ENCODE measurements at places on chromosomes 5 and 9. TPM values are rescaled to one million over a fixed set of nuclear protein-coding genes. Genes with fewer than 3 reads are reported as not detected.
A peak's percentile ranks its signal among the peaks of the same experiment; 100 is the strongest.

DNA sequence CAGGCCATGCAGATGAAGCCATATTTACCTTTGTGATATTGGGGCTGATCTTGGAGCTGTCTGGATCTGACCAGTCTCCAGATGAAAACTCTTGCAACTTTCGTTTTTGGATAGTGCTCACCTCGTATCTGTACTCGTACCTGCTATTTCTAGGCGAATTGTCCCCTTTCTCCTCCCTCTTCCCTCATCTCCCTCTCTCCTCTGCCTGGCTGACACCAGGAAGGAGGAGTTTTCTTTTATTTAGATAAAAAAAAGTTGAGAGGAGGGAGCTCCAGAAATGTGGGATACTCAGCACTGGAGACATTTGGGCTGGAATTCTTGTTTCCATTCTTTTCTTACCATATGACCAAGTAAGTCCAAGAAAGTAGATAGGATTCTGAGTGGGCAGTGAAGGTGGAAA, 54.6 kb upstream of the ABL1 start:
- no peaks in the 10 kb centered on the region for H3K27me3 ChIP-seq
- H3K4me3 ChIP-seq: peak overlapping the region; percentile 66
- peak overlapping the region; percentile 100 for H3K27ac ChIP-seq
- DNase-seq: peak; percentile 59
- peaks cover 51% of the 10 kb centered on the region for H3K4me1 ChIP-seq
- H3K36me3 ChIP-seq: no peaks in the 10 kb centered on the region

DNA sequence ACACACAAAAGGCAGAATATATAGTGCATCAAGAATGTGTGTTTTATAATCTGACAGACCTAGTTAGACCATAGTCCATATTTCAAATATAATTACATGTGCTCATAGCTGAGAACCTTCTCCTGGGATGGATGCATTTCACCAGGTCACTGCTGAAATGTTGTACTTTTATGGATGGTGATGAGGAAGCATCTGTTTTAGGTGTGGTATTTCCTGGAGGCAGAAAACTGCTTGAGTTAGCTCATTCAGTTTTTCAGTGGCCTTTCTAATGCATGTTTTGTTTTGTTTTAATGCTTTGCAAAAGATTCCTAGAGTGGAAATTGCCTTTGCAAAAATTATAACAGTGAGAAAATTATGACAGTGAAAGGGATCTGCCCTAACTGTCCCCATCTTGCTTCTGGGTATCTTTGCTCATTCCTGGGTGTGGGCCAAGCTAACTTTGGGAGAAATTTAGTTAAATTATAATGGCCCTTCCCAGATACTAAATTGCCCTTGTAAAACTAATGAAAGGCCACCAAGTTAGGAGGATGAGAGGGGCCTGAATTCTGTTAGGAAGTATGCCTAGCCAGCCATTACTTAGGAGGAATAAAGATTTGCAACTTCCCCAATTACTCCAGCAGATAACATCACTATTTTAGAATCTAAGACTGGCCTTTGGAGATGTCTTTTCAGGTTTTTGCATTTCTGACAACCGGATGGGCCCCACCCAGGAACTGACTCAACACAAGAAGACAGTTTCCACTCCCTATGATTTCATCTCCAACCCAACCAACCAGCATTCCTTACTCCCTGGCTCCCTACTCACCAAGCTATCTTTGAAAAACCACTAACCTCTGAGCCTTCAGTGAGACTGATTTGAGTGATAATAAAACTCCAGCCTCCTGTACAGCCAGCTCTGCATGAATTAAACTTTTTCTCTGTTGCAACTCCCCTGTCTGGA, 7.0 kb upstream of the IL12B start:
- no peaks in the 10 kb centered on the region for H3K36me3 ChIP-seq
- no peaks in the 10 kb centered on the region for H3K27me3 ChIP-seq
- no peak overlapping the region for H3K4me3 ChIP-seq
- peaks cover 21% of the 10 kb centered on the region for H3K4me1 ChIP-seq

DNA sequence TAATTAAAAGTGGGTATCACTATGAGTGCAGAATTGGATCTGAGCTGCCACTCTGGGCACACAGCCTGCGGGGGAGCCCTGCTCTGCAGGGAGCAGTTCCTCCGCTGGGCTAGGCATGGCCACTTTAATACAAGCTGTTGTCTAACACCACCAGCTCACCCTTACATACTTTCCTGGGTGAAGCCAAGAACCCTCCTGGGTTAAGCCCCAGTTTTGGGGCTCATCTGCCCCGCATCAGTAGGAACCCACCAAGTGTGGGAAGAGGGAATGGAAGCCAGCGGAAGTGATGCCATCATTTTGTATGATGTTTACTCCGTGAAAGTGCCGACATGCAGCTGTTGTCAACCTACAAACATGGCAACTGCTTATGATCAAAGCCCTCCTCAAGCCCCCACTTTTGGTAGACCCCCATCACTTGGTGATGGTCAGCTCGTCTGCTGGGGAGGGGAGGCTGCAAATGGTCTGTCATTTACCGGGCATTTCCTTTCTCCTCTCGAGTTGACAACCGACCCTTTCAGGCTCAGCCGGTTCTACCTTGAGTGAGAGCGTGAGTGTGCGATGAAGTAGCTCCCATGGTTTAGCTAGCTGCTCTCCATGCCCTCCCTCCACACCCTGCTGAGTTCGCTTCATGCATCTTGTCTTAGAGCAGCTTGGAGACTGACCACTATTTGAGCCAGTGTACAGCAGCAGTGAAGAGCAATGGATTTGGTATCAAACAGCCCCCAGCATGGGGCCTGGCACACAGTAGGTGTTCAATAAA, 95.3 kb upstream of the IER5L start:
- no peak overlapping the region for H3K4me3 ChIP-seq
- no peaks in the 10 kb centered on the region for H3K36me3 ChIP-seq
- no peaks in the 10 kb centered on the region for H3K27me3 ChIP-seq
- no peak overlapping the region for H3K27ac ChIP-seq
- DNase-seq: peak; percentile 55

Gene PDE6A
- total RNA-seq: under 0.01 TPM

DNA sequence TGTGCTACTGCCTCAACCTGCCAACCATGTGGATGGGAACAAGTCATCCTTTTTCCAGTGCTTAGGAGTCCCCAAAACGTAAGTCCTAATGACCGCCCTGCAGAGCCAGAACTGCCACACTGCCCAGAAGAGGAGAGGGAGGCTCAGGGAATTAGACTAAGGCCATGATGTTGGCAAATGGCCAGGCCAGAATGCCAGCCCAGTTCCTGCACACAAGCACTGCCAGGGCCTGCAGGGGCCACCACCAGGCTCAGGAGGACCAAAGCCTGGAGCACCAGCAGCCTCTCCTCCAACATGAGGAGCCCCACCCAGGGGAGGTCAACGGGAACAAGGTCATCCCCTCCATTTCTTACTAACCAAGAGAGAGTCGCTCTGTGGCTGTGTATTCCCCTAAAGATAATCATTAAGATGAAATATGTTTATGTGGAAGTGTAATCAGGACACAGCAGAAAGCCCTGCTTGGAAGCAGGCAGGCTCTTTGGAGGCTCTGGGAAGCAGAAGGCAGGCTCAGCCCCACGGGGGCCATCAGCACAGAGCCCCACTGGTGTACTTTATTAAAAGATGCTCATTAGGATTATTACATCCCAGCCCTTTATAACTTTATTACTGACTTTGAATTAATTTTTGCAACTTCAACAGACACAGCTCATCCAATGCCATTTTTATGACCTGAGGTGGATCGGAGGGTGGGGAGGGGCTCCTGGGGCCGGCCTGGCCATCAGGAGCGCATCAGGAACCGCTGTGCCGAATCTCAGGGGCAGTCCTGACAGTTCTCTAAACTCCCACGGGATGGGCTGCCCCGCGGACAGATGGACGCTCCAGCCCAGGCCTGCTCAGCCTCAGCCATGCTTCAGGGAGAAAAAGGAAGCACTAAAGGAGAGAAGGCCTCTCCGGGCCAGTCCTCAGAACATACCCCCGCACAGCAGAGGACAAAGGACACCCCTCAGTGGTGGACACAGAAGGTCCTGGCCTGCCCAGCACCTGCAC, 127.0 kb downstream of the ADAMTS2 start:
- no peaks in the 10 kb centered on the region for H3K27me3 ChIP-seq
- no peak overlapping the region for H3K27ac ChIP-seq
- peaks cover 9% of the 10 kb centered on the region for H3K4me1 ChIP-seq
- peak; percentile 68 for DNase-seq
- H3K4me3 ChIP-seq: no peak overlapping the region
- peaks cover 6% of the 10 kb centered on the region for H3K36me3 ChIP-seq

Gene ABCA1
- total RNA-seq: 50.1 TPM

Data from osteoblast (primary cell).